ENCODE measurements at places on chromosomes 5 and 9. TPM values are rescaled to one million over a fixed set of nuclear protein-coding genes. Genes with fewer than 3 reads are reported as not detected.

Gene GDA
- total RNA-seq: 24.3 TPM

- H3K4me1 ChIP-seq: no peaks in the 10 kb centered on the region
- H3K27ac ChIP-seq: no peak overlapping the region
- no peaks in the 10 kb centered on the region for H3K27me3 ChIP-seq
- H3K4me3 ChIP-seq: no peak overlapping the region
- no peaks in the 10 kb centered on the region for H3K36me3 ChIP-seq
Observed at GRCh38 chr5:116930616-116931015, 356.0 kb upstream of the SEMA6A start.

DNA sequence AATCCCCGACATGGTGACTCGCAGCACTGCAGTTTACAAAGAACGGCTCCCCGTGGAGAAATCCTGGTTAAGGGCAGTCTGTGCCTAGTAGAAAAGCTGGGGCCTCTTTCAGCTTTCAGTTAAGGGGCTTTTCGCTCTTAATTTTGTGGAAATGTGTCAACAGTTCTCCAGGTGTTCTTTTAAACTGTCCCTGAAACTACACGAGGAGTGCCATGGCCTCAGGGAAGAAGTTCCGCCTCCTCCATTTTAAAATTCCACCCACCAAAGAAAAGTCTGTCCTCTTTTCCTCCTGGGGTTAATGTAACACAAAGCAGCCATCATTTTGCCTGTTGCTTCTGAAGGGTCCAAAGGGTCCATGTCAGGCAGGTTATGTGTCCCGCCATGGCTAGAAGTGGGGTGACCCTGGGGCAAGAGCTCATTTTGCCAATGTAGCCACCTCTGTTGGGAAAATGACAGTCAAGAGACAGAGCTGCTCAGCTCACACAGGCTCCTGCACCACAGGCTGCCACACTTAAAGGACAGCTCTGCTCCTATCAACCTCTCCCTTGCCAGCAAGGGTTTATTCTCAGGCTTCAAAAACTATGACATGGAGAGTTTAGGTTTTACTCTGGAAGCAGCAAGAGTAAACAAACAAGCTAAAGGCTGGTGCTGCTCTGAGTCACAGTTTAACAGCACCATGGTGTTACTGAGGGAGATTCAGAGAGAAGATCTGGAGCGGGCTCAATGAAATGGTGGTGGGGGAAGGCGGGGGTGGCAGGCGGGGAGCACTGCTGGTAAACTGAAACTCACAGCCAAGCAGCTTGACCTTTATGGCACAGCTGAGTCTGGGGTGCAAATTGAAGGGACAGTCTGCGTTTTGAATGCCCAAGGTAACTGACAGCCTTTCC is 3.2 kb downstream of the WHRN start:
- peaks cover 12% of the 10 kb centered on the region for H3K36me3 ChIP-seq
- no peak overlapping the region for H3K27ac ChIP-seq
- DNase-seq: no peak
- H3K27me3 ChIP-seq: peaks cover 13% of the 10 kb centered on the region

Gene PCDHGA9
- 18.1 TPM for total RNA-seq

Gene SFXN1
- total RNA-seq: 106 TPM

- DNase-seq: no peak
- no peak overlapping the region for H3K4me3 ChIP-seq
- H3K4me1 ChIP-seq: no peaks in the 10 kb centered on the region
- H3K27me3 ChIP-seq: peaks cover 24% of the 10 kb centered on the region
- H3K27ac ChIP-seq: no peak overlapping the region
- H3K36me3 ChIP-seq: no peaks in the 10 kb centered on the region
Observed at GRCh38 chr9:36120705-36121104, 15.8 kb upstream of the GLIPR2 start.
